ENCODE measurements at places on chromosomes 5 and 9.

DNA sequence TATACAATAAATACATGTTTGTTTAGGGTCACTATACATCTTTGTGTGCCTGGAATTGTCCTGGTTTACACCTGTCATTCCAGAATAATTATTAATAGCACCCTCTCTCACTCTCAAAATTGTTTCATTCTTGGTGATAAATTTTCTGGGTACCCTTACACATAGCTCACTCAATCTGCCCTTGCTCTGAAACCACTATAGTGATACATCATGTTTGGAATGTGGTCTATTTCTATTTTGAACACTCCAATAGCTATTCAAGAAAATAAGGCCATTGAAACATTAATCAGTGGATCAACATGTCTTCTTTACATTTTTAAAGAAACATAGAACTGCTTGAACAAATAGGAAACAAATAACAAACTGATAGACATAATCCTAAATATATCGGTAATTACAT is 158.7 kb downstream of the ARRDC3 start:
- DNase-seq, result no peak

GRCh38 chr9:92524881-92525280 is 10.9 kb downstream of the ECM2 start:
- no peak for DNase-seq

DNA sequence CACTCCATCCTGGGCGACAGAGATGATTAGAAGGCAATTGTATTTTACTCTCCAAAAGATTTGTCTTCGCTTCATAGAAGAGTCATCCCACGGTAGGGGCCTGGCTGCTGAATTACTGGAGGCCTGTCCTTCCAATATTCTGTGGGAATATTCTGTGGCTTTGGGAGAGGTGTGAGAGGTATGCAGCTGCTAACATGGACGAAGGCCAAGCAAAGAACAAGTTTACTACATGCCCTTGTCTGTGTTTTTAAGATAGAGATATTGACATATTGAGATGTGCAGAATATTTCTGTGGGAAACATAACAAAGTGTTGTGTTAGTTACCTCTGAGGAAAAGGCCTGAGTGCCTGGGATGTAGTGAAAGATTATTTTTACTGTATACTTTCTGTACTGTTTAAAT is 71.8 kb upstream of the SMIM15 start:
- no peak for DNase-seq

- DNase-seq, result no peak
Observed at GRCh38 chr5:67511911-67512310, 315.3 kb upstream of the CD180 start.

GRCh38 chr5:36688722-36689121 is 82.3 kb downstream of the SLC1A3 start:
- DNase-seq, result no peak

GRCh38 chr5:11477786-11478185 is 426.5 kb downstream of the CTNND2 start:
- DNase-seq, result no peak

DNA sequence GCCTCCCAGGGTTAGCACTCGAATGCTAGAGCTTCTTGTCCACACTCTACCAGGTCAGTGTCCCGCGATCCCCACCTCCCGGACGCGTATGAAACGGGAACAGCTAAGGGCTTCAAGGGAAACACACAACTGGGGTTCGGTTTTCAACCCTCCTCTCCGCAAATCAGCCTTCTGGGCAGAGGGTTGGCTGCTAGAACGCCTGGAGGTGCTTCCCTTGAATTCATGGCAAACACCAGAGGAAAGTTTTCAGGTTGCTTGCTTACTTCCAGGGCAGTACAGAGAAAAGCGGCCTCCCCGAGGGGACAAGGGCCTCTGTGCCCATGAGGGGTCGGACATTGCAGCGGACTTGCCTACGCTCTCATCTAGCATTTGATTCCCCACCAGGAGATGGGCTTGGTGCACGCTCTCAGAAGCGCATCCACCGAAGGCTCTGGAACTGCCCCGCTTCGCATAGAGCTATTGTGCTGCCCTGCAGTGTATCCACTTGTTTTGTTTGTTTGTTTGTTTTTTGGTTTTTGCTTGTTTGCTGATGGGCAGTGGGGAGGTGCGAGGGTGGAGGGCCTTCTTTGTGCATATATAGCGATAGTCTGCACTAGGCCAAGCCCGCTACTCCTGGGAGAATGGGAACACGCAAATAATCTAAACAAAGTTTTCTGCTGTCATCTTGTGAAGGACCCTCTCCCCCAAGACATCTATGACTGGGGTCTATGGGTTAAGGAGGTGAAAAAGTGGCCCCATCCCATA is 1.3 kb upstream of the DMRT3 start:
- no peak for DNase-seq

- no peak for DNase-seq
Observed at GRCh38 chr5:81235287-81236072, 2.4 kb downstream of the CKMT2 start.

DNA sequence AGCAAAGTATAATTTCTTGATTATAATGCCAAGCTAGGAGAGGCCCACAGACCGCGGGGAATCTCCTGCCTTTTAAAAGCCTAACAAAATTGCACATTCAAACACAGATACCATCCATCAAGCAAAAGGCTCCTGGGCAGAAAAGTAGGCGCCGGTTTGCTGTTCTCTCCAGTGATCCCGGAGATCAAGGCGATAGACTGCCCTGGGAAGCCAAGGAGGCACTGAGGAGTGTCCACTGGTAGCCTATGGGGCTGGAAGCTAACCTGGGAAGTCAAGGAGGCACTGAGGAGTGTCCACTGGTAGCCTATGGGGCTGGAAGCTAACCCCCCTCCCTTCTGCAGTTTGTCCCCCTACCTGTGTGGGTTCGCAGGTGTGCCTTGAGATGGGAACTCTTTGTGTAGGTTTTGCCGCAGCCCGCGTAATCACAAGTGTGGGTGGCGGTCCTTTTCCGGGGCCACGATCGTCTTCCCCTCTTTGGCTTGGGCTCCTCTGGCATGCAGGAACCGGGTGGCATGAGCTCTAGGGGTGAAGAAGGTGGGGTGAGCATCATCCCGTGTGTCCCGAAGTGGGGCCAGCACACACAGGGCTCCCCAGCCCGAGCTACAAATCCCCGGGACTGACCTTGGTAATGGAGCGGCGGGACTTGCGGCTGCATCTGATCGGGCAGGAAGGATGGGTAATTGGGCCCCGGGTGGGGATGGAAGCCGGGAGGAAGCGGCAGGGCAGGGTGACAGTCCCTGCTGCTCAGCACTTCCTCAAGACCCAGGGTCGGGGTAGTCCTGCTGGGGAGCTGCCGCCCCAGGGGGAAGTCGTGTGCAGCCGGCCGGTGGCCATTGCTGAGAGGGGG is 2.7 kb downstream of the KLF4 start:
- no peak for DNase-seq

DNA sequence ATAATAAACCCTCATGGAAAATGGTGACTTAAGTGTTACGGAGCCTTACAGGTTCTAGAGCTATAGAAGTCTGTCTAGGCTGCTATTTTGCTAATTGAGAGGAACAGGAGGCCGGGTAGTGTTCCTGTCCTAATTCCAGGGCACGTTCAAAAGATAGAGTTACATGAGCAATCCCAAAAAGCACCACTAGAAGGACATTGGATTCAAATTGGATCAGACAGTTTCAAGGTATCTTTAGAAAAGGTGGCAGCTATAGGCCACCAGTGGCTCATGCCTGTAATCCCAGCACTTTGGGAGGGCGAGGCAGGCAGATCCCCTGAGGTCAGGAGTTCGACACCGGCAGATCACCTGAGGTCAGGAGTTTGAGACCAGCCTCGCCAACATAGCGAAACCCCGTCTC is 458.8 kb downstream of the TMEM232 start:
- DNase-seq, result no peak

DNA sequence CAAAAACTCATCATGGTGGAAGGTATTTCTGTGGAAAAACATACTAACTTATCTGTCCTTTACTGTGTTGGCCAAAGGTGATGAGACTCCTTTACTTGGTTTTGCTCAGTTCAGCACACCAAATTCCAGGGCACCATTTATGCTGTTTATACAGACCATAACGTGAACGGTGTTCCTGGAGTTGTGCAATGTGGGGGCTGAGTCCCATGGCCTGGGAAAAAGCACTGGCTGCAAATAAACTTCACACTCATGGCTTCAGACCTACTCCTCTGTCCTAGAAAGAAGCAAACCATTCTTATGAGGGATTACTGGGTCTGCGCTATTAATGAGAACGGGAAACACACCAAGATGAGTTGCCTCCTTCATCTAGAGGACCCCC is 10.4 kb downstream of the FREM1 start:
- DNase-seq, result no peak

GRCh38 chr9:135085830-135086546 is 1.5 kb upstream of the OLFM1 start:
- DNase-seq, result peak; percentile 28

DNA sequence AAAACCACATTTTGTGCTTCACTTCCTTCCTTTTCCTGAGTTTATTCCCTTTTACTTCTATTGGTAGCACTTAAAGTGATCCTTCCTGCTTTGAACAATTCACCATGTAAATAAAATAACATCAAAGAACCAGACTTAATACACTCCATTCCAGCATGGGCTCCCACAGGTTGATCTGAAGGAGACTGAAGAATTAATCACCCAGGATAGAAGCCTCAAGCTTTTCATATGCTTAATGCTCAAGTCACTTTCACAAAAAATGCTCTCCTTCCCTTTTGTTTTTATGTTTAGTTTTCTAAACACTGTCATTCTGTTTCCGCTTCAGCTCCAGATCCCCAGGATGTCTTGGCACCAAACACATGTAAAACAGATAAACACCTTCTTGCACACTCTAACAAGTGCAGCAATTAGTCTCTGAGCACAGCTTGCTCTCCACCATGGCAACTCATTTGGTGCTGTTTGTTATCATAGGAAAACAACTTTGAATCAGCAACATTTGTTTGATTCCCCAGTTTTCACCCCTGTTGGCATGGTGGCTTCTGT is 37.0 kb downstream of the DMRTA1 start:
- no peak for DNase-seq

DNA sequence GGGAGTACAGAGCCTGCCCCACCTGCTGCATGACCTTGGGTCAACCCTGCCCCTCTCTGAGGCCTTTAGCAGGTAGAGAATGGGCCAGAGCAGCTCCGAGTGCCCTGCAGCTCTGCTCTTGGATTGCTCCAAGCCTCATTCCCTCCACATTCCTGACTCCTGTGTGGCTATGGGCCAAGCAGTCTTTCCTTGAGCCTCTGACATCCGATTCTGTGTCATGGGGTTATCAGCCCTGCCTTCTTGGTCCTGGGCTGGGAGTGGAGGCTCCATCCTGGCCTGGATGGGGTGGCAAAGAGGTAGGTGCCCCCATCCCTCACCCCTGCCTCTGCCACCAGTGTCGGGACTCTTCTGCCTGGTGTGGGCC is 13.7 kb downstream of the FPGS start:
- DNase-seq, result no peak

DNA sequence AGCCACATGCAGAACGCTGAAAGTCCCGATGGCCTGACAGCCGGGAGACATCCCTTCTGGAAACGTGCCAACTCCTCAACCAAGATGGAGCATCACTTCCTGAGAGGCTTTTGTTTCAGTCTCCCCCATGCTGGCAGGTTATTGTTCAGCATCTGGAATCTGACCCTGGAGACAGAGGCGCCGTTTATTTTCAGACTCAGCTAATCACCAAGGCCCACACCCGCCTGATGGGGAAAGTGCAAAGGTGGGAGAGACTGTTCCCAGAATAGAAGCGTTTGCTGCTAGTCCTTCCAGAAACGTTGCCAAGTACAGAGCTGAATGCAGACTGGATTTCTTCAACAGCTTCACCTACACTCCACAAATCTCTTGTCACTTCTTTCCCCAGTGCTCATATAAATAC is 41.8 kb upstream of the S1PR3 start:
- no peak for DNase-seq

DNA sequence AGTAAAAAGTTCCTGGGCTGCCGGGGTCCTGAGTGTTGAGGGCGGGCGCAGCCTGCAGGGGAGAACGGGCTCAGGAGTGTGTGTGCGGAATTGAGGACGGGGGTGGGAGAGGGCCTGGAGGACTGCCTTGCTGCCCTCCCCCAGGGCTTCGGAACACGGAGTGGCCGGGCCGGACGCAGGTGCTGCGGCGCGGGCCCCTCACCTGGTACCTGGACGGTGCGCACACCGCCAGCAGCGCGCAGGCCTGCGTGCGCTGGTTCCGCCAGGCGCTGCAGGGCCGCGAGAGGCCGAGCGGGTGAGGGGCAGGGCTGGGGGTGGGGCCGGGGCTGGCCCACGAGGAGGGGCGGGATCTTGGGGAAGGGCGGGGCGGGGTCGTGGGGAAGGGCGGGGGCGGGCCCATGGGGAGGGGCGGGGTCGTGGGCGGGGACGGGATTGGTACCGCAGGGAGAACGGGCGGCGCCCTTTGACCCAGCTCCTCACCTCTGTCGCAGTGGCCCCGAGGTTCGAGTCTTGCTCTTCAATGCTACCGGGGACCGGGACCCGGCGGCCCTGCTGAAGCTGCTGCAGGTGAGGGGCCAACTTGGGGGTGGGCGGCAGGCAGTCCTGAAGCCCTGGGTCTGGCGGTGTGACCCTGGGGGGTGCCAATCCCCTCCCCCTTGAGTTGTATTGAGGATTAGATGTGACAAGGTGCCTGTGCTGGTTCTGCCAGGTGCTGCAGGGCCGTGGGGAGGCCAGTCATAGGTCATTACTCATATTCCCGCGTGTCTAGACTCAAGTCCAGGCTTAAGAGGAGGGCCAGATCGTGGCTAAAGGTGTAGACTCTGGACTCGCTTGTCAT is 7.1 kb downstream of the FPGS start:
- no peak for DNase-seq

- no peak for DNase-seq
Observed at GRCh38 chr5:88355490-88356050, 86.9 kb upstream of the TMEM161B start.

GRCh38 chr5:172147857-172148256 is 40.2 kb downstream of the STK10 start:
- DNase-seq, result no peak

- no peak for DNase-seq
Observed at GRCh38 chr5:142688281-142688989, 2.5 kb upstream of the FGF1 start.

GRCh38 chr9:35914301-35914807 is 5.1 kb downstream of the SPAAR start:
- no peak for DNase-seq

DNA sequence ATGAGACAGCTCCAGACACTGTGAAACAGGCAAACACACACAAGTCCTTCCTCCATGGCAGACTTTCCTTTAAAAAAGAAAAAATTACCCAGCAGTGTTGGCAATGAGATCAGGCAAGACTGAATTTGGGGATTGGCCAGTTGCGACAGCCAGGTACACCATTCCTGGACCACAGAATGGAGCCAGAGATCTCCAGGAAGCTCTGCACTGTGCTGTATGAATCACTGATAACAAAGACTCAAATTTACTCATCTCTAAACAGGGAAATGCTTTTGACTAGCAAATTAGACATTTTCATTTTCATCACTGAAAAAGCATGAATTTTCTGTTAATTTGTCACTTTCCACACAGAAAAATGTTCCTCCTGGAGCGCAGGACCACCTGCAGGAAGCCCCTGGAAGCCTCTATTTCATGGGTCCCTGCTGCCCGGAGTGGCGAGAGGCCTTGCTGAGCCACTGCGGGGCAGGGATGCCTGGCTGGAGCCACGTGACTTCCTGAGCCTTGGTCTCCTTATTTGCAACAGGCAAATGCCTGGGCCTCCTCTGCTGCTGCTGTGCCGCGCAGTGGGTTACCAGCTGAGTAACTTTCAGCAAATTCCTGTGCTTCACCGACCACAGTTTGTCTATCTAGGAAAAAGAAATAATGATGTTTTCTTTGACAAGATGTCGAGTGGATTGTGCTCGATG is 185.9 kb upstream of the ZNF618 start:
- no peak for DNase-seq
